ENCODE measurements at places on chromosomes 6 and 20.

DNA sequence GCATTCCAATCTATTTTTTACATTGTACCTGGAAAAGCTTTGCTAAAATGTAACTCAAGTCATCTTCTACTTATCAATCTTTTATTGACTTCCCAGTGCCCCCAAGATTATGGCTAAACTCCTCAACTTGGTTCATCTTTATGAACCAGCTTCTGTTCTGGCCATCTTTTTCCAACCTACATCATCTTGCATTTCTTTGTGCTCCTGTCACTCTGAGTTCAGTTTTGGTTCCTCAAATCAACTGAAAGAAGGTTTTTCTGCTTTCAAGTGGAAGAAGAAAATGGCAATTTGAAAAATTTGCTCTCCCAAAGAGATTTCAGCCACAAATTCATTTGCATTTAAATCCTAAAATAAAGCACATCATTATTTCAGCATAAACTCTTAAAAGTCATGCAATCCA, 41.8 kb downstream of the GPX5 start:
- DNase-seq, result no peak

DNA sequence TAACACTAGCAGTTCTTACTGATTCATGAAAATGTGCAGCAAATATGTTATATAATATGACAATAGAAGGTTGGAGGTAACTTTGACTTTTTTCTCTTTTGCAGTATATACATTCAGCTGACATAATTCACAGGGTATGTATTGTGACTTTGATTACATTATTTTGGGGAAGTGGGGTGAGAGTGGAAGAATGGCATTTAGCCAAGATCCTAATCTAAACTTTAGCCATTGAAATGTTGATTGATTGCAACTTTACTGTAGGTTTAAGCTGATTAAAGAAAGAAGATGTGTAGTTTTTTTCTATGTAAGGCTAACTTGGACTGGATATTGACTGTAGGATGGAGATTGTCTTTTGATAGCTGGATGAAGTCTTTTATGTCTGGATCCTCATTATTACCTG, 46.0 kb downstream of the MAPK14 start:
- no peak for DNase-seq

GRCh38 chr6:152983637-152984512, 1.0 kb upstream of the FBXO5 start:
- no peak for DNase-seq

DNA sequence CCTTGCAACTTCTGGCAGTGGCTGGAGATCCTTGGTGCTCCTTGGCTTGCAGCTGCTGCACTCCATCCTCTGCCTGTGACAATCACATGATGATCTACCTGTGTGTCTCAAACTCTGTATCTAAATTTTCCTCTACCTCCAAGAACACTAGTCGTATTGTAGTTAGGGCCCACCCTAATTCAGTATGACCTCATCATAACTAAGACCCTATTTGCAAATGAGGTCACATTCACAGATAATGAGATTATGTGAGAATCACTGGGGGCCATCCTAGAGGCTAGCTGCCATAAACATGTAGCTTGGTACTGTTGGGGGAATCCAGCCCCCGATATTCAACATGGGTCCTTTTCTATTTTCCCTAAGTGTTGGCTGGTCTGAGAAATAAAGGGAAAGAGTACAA, 183.0 kb upstream of the SMLR1 start:
- no peak for DNase-seq

GRCh38 chr20:19114410-19114809, 98.0 kb upstream of the SLC24A3 start:
- DNase-seq, result no peak

GRCh38 chr6:117477988-117478852, 4.3 kb upstream of the DCBLD1 start:
- DNase-seq, result no peak

GRCh38 chr6:105326216-105326615, 76.7 kb downstream of the PREP start:
- peak; percentile 51 for DNase-seq

DNA sequence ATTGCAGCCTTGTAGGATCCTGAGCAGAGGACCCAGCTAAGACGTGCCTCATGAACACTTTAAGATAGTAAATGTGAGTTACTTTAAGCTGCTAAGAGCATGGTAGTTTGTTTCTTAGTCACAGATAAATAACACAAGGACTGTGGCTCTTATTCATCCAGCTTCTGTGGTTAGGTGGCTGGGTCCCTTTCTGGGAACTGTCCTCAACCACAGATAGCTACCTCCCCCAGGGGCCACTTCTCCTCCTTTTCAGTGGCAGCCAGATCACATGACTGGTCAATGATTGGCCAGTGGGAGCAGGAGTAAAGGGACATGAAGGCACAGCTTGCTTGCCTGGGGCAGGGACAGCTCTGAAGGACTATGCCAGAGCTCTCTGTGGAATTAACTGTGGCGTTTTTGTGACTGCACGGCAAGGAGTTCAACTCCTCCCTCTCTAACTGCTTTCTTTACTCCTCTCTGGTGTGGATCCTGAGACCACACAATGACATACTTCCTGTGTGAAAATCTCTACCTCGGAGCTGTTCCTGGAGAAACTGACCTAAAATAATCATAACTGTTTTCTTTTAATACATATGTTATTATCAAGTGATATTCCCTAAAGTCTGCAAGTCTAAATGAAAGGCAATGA, 76.5 kb downstream of the NRN1 start:
- DNase-seq, result no peak

DNA sequence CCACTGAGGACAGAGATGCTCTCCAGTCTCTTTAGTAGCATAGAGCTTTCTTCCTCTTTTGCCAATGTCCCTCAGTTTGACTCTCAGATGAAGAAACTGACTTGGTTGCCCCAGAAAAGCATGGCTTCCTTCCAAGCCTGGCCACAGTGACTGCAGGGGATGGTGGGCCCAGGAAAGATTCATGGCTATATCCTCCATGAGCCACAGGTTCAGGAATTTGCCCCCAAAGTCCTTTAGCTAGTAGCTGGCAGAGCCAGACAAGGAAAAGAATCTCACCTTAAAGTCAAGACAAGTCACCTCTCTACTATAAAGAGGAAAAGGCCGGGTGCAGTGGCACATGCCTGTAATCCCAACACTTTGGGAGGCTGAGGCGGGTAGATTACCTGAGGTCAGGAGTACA, 43.4 kb downstream of the TRAM2 start:
- DNase-seq, result no peak

DNA sequence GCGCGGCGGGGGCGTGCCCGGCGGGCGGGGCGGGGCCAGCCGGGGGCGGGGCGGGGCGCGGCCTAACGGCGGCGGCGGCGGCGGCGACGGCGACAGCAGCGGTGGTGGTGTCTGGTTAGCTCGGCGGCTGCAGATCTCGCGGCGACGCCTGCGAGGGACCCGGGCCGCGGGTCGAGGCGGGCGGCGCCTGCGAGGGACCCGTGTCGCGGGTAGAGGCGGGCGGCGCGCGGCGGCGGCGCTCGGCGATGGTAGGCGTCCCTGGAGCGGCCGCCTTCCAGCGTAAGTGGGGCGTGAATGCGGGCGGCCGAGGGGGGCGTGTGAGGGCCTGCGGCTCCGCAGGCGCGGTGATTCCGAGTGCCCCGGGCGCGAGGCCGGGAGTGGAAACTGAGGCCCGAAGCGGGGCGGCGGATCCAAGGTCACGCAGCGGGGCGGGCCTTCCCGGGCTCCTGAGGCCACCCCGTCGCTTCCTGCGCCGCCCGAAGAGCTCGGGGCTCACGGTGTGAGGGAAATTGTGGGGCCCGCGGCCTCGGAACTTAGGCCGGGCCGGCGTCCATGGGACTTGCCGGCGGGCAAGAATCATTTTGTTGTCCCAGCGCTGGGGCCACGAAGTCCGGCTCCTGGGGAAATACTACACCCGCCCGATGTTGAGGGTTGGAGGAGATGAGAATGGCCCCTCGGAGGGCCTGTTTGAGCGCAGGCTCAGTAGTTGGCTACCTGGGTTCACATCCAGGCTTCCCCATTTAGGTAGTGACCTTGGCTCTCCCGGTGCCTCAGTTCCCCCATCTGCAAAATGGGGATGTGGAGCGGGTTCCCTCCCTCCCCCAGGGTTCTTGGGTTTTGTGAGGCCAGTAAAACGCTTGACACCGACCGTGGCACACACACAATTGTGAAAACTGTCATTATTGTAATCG, at the start of gene CBFA2T2:
Gene CBFA2T2 (plus strand): TSS at position 74 of the 911 bp plus-strand sequence. CDS start 172 bp downstream, at position 246.
- DNase-seq, result no peak

All from NCI-H187 treated with DMSO at 0.1 percent for 48 hours (cell line).